D721Med (cell line): ENCODE measurements at places on chromosomes 3 and 15.

- DNase-seq: no peak
Observed at GRCh38 chr3:142086581-142087090, 62.7 kb downstream of the TFDP2 start.

DNA sequence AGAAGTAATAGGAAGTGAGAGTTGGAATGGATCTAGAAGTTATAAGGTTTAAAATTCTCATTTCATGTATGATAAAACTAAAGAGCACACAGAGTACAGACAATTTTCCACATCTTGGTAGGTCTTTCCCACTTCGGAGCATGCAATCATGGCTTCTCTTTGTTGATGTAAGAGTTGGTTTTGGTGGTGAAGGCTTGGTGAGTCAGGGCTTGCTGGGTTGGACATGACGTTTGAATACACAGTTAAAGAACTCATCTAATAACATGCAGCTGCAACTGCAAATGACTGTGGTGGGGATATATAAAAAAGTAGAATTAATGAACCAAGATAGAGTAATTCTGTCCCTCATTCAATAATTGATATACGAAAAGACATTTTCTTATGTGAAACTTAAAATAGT lies 39.5 kb upstream of the GRM7 start:
- DNase-seq: no peak

- no peak for DNase-seq
Observed at GRCh38 chr3:117444175-117444574, 734.6 kb downstream of the TUSC7 start.

- DNase-seq: no peak
Observed at GRCh38 chr15:63135804-63136203, 14.1 kb downstream of the LACTB start.

GRCh38 chr3:51139616-51140015 lies 245.5 kb upstream of the MANF start:
- no peak for DNase-seq

DNA sequence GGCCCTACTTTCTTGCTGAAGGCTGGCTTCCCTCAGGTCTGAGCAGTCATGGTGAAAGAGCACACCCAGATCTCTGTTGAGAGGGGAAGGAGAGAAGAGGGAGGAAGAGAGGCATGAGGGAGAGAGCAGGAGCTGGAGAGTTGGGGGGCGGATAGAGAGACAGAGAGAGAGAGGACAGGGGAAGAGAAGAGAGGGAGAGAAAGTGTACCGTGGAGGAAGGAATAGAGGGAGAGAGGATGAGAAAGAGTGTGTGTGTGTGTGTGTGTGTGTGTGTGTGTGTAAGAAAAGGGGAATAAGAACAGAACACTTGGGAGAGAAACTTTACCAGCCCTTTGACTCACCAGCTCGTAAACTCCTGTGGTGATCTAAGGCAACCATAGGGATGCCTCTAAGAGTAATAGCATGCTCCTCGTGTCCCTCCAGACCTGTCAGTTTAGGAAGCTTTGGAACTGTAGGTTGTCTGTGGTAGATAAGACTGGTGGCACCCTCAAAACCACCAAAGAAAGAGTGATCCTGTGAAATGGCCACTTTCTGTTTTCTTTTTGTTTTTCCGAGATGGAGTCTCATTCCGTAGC lies 18.2 kb downstream of the ZNF592 start:
- no peak for DNase-seq

- no peak for DNase-seq
Observed at GRCh38 chr3:140219291-140219690, 284.3 kb downstream of the CLSTN2 start.

DNA sequence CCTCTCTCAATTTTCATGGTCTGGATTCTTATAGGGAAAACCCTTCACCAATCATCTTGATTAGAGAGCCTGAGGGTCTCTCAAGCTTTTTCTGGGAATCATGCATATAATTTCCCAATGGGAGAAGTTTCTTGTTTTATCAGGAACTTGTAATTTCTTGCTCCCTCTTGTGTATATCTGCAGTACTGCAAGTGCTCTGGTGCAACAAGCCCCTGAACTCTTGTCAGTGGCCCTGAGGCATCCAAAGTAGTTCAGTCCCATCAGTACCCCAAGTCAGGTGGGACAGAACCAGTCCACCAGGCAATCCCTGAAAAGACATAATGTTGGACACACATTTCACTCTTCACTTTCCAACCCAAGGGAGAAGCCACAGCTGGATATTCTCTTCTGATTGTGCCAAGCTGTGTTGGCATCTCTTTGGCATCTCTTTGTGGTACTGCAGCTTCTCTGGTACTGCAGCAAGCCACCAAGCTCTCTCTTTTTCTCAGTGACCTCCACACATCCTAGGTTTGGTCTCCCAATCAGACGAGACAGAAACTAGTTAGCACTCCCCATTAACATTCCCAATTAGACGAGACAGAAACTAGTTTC lies 214.5 kb downstream of the ZIC4 start:
- DNase-seq: no peak

DNA sequence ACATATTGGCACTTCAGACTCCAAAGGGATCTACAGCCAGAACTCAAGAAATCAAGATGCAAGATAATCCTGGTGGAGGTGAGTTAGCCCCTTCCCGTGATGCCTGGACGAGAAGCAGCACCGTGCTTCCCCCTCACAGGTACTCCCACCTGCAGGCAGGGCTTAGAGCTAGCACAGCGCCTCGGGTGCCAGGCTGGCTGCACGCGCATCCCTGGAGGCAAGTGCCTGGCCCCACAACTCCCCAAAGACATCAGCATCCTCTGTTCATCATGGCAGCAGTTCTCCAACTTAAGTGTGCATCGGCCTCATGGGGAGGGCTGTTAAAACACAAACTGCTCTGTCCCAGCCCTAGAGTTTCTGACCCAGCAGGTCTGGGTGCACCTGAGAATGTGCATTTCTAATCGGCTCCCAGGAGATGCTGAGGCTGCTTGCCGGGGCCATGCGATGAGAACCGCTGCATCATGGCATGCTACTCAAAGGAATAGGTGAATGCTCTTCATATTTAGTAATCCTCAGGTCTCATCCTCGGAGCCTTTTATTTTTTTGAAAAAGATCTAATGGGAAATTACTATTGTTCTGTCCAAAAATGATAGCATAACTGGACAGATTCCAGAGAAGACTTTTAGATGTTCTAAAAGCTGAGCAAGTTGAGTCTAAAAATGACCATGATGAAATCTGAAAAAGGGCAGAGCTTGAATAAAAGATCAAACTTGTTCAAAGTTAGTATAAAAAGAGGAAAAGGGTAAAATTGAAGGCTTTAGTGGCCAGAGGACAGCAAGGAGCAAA lies 244.2 kb downstream of the ADAMTS17 start:
- DNase-seq: no peak

- DNase-seq: no peak
Observed at GRCh38 chr15:57861034-57861638, 154.6 kb downstream of the POLR2M start.
